ENCODE measurements at places on chromosomes 13 and 19.

- DNase-seq, result peak; percentile 90
These were observed 4.1 kb upstream of the KCNC3 start for GRCh38 chr19:50333235-50333736.

- DNase-seq, result no peak
These were observed 721.5 kb upstream of the KLHL1 start for GRCh38 chr13:70829748-70830147.

DNA sequence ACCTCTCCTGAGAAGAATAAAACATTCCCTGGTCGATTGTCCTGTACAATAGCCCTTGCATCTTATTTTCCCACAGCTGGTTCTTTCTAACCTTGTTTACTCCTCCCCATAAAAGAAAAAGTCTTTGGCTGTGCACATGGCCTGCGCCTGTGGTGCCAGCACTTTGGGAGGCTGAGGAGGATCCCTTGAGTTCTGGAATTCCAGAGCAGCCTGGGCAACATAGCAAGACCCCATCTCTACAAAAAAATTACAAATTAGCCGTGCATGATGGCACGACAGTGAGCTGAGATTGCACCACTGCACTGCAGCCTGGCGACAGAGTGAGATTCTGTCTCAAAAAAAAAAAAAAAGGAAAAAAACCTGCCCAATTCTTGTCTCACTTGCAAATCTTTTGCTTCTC is 7.2 kb upstream of the NUP62 start:
- no peak for DNase-seq

GRCh38 chr13:89554801-89555200 is 1792.7 kb upstream of the MIR17HG start:
- DNase-seq, result no peak

DNA sequence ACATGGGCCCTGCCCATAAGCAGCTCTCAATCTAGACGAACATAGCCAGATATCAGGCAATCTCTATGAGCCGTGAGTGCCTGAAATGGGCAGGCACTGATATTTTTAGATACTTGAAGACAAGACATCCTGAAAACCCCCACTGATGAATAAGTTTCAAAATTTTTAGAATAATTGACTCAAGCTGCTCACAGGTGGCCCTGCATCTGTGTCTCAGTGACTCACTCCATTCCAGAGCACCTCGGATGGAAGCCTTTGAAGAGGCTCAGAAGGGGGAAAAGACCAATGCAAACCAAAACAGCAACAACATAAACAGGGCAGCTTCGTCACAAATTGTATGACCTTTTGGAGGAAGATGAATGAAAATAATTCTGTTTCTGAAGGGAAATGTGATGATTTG is 42.8 kb upstream of the SLC46A3 start:
- DNase-seq, result no peak

- peak; percentile 69 for DNase-seq
These were observed at the start of gene CCNA1 for GRCh38 chr13:36432106-36432544. Gene CCNA1, plus strand, starts transcription at chr13:36432495. Its CDS starts 562 bp downstream, at chr13:36433057.

- DNase-seq, result peak; percentile 81
These were observed 29.9 kb downstream of the EFNA2 start for GRCh38 chr19:1315470-1316166.

- no peak for DNase-seq
These were observed 5.3 kb upstream of the PRKCG start for GRCh38 chr19:53876651-53877224.

DNA sequence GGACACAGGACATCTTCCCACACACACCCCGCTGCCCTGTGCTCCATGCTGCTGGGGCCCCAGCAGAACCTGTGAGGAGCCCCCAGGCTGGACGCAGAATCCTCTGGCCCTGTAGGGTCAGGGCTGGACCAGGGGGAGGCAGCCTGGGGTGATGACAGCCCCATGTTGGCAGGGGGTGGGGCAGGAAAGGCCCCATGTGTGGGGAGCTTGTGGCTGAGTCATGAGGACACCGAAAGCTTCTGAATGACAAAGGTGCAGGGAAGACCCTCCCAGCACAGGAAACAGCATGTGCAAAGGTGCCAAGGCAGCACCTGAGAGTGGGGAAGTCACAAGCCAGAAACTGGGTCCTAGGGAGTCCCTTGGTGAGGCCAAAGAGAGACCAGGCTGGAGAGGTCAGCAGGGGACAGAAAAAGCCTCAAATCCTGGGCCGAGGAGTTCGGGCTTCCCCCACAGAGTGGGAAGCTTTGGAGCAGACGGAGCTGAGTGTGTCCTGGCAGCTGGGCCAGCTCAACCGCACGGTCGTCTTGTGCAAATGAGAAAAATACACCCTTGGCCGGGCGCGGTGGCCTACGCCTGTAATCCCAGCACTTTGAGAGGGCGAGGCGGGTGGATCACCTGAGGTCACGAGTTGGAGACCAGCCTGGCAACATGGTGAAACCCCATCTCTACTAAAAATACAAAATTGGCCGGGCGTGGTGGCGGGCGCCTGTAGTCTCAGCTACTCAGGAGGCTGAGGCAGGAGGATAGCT is 17.5 kb downstream of the ATP8B3 start:
- DNase-seq, result no peak

DNA sequence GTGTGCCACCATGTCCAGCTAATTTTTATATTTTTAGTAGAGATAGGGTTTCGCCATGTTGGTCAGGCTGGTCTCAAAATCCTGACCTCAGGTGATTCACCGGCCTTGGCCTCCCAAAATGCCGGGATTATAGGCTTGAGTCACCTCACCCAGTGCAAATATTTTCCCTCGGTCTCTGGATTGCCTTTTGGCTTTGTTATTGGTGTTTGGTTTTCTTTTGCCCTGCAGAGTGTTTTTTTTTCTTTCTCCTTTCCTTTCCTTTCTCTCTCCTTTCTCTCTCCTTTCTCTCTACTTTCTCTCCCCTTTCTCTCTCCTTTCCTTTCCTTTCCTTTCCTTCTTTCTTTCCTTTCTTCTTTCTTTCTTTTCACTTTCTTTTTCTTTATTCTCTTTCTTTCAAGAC is 33.2 kb downstream of the KDM4B start:
- peak; percentile 68 for DNase-seq

GRCh38 chr19:4930664-4931063 is 21.4 kb downstream of the UHRF1 start:
- DNase-seq, result peak; percentile 85

DNA sequence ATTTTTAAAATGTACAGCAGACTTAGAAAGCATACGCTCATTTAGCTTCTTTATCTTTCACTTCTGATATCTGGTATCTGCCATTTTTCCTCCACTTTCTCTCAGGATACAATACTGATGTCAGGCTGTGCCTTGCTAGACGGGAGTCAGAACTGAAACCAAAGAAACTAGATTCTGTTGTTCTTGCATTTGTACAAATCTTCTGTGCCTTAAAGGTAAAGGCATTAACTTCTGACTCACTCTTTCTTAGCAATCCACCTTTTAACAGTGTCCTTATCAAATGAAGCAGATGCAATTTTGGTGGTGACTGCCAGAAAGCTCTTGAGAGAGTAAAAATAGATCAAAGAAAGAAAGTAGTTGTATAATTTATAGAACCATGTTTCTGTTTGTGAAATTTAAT is 370.4 kb downstream of the PCDH20 start:
- peak; percentile 4 for DNase-seq

DNA sequence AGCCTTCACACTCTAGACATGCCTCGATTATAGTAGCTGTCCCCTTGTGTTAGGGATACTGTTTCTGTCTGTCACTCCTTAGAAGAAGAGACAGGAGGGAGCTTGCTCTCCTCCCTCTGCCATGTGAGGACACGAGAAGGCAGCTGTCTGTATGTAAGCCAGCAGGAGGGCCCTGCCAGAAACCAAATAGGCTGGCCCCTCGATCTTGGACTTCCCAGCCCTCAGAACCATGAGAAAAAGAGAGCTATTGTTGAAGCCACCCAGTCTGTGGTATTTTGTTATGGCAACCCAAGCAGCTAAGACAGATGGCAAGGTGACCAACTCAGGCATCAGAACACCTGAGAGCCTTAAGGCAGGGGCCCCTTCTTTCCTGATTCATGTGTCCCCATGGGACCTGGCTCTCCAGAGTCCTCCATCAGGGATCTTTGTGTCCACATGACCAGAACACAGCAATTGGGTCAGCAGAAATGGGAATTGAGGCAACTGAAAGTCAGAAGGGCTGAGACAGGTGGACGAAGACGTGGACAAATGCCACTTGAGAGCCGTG is 65.6 kb upstream of the NPAS1 start:
- no peak for DNase-seq

DNA sequence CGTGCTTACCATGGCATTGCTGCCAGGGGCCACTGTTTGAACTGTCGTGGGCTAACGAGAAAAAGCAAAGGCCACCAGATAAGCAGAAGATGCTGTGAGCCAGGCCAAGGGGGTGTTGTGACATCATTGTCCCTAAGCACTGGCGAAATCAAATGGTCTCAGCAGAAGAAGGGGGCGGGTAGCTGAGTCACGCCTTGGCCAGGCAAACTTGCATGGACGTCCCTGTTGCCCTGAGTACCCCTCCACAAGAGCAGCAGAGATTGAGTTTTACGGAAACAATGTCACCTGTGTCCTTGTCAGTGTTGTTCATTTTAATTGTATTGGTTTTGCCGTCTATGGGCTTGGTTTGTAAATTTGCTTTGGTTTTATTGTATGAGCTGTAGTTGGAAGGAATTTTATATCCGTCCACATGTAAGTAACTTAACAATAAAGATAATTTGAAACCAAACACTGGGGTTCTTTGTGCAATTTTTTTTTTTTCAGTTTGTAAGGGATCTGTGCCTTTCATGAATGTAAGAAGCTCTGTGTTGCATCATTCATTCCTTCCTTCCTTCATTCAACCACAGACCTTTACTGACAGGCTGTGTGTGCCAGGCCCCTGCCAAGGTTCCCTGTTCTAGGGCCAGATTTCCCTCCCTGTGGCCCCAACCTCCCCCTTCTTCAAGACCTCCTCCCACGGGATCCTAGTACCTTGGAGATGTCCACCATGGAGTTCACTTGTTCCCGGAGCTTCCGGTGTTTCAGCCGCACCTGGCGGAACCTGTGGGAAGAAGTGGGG is 12.3 kb downstream of the KCNN4 start:
- no peak for DNase-seq

GRCh38 chr19:13102666-13103580 is at the start of gene LYL1:
Gene LYL1, minus strand, starts transcription at chr19:13102858. Its CDS starts 1,687 bp downstream, at chr19:13101171.
- DNase-seq, result peak; percentile 61

GRCh38 chr13:103358255-103358932 is 292.2 kb upstream of the SLC10A2 start:
- DNase-seq, result no peak

GRCh38 chr19:3979289-3979673 is 6.0 kb downstream of the EEF2 start:
- no peak for DNase-seq

DNA sequence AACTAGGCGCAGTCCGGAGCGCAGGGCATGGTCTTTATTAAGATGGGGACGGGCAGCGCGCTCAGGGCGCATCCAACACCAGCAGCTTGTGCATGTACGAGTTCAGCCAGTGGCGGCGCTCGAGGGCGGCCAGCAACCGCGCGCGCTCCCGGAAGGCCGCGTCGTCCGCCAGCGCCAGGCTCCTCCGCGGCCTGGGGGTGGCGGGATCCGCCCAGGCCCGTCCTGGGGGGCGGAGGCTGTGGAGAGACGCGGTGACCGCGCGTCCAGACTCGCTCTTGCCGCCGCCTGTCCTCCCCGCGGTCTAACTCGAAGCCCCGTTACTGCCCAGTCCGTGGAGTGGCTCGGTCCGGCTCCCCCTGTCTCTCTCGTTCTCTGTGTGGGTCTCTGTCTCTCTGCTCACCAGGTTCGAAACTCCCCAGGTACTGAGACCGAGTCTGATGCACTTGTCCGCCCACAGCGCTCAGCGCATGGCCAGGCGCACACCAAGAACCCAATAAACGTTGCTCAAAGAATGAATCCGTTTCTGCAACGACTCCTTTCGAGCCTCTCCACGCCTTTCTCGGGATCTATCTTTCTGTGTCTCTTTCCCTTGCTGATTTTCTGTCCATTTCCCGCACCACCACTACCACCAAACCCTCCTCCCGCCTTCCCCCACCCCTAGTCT is 702 bp downstream of the PTH2 start:
- peak; percentile 49 for DNase-seq

DNA sequence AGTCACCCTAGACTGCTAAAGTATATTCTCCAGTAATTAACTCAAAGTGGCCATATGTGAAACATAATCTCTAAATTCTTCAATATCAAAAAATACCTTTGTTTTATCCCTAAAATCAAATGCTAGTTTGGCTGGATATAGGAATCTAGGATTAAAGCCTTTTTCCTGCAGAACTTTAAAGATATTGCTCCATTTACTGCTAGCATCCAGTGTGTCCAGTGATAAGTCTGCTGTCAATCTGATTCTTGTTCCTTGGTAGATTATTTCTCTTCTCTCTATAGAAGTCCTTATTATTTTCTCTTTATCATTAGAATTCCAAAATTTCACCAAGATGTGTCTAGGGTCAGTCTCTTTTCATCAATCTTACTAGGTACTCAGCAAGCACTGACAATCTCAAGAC is 384.6 kb downstream of the FGF14 start:
- no peak for DNase-seq

GRCh38 chr13:37207691-37208451 is 102.4 kb upstream of the CSNK1A1L start:
- no peak for DNase-seq
